ENCODE measurements at places on chromosomes 2 and 18. TPM values are rescaled to one million over a fixed set of nuclear protein-coding genes. Genes with fewer than 3 reads are reported as not detected.

TMEM37 gene
- total RNA-seq: 2.9 TPM

- DNase-seq: no peak
Observed at GRCh38 chr18:63253428-63254372, 65.9 kb downstream of the BCL2 start.

- DNase-seq: no peak
Observed at GRCh38 chr2:97678298-97678697, 8.8 kb downstream of the C2orf92 start.

- DNase-seq: no peak
Observed at GRCh38 chr2:68404893-68405799, 40.1 kb downstream of the PLEK start.

- no peak for DNase-seq
Observed at GRCh38 chr2:147760984-147761383, 83.8 kb upstream of the ACVR2A start.
